Right ventricle myocardium inferior (tissue), 1 donor: ENCODE measurements at places on chromosomes 2 and 18. TPM values are rescaled to one million over a fixed set of nuclear protein-coding genes. Genes with fewer than 3 reads are reported as not detected.

The MDH1B gene
- total RNA-seq: 0.68 TPM

The PDE11A gene
- 4.4 TPM for total RNA-seq

The DQX1 gene
- total RNA-seq: not detected

The POTEE gene
- total RNA-seq: not detected

The DPYSL5 gene
- not detected for total RNA-seq

The RAX gene
- not detected for total RNA-seq

The C2orf72 gene
- 0.16 TPM for total RNA-seq

The GCKR gene
- not detected for total RNA-seq

The GRB14 gene
- total RNA-seq: 22.1 TPM
